ENCODE measurements at places on chromosomes 7 and 10. TPM values are rescaled to one million over a fixed set of nuclear protein-coding genes. Genes with fewer than 3 reads are reported as not detected.

GRCh38 chr10:130016993-130017630 is 53.0 kb upstream of the EBF3 start:
- no peak for DNase-seq

DNA sequence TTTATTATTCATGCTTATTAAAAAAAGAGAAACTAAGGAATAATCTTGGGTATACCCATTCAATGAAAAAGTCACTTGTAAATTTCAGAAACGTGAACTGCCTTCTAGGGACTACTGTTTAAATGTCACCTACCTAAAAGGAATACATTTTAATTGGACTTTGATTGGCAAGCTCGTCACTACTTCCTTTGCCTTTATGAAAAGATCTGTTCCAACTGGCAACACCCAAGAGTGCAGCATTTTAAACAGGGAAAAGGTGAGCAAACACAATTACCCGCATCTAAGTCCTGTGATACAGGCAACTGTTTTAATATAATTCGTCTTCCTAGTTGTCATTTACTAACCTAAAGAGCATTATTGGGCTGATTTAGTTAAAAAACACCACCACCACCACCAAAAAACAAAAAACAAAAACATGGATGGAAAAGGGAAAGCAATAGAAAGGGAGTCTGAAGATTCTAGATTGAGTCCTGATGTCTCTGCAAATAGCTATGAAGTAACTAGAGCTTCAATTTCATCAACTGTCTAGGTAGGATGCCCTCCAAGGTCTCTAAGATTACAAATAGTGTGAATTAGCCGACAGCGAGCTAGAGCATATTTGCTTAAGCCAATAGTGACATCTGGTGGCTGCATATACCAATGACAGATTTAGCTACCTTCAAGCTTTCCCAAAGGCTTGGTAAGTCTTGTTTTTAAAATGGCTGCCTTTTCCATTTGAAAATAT is 33.8 kb upstream of the ICA1 start:
- peak; percentile 33 for DNase-seq

DNA sequence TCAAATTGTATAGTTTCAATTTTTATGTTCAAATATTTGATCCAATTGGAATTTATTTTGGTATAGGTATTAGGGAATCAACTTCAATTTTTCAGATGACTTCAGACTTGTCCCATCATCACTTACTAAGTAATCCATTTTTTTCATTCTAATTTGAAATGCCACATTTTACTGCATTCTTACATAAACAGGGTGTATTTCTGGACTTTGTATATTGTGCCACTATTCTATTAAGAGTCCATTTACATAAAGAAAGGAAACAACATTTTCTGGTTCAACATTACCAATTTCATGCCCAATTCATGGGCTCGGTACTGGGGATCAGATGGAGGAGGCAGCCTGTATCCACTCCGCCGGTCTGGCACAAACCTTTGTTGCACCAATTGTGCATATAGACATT is 15.8 kb downstream of the ECD start:
- DNase-seq = no peak

GRCh38 chr10:11197878-11198277 is 180.2 kb downstream of the CELF2 start:
- DNase-seq = no peak

The ERVW-1 gene
- total RNA-seq = not detected

Data from pancreas (tissue), 10 donors.